ENCODE measurements at places on chromosomes 13 and 19.
A peak's percentile ranks its signal among the peaks of the same experiment; 100 is the strongest.

DNA sequence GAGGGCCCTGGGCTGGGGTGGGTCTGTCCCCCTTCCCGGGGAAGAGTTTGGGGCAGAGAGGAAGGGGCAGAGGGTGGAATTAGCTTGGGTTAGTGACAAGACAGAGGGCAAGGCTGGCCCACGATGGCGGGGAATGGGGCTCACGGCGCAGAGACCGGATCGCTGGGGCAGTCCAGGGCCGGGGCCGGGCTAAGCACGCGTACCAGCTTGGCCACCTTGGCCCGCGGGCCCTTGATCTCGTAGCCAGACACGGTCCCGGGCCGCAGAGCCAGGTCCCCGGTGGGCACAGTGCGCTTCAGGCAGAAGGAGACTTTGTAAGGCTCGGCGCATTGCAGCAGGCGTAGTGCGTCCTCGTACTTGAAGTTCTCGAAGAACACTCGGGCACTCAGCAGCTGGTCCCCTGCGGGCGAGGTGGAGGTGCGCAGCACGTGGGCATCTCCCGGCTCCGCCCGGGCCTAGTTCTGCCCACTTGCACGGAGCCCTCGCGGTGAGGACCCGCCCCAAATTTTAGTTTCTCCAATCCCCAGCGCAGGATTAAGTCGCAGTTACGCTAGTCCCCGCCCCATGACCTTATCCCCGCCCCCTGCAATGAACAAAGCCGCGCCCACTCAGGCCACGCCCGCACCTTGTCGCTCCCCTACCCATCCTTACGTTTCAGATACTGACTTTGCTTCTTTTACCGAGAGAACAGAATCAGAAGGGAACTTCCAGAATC lies 8.6 kb upstream of the HIPK4 start:
- no peak for DNase-seq

- DNase-seq, result no peak
Measured at GRCh38 chr19:45674946-45675345, 6.9 kb downstream of the GIPR start.

- DNase-seq, result no peak
Measured at GRCh38 chr13:96650301-96650886, 343.9 kb downstream of the OXGR1 start.

- peak; percentile 76 for DNase-seq
Measured at GRCh38 chr13:26698392-26699196, 62.0 kb downstream of the GPR12 start.

DNA sequence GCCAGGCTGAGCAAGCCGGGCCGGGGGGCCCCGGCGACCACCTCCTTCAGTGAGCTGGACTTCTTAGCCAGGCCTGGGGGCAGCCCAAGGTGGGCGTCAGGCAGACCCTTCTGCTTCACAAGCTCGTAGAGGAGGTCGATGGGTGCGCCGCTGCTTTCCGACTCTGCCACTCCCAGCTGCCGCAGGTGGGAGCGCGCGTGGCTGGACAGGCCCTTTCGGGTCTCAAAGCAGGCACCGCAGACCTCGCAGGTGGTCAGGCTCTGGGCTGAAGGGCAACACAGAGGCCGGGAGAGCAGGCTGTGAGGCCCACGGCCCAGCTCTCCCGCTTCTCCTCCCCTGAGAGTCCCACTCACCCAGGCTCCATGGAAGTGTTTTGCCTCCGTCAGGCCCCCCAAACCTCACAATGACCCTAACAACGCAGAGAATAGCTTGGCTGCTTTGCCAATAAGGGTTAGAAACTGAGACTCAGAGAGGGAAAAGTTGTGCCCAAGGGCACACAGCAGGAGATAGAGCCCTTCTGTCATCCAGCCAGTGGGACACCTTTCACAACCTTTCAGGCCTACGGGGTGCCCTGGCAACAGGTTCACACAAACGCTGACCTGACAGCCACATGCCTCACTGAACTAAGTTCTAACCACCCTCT lies 11.2 kb upstream of the AKAP8L start:
- no peak for DNase-seq

DNA sequence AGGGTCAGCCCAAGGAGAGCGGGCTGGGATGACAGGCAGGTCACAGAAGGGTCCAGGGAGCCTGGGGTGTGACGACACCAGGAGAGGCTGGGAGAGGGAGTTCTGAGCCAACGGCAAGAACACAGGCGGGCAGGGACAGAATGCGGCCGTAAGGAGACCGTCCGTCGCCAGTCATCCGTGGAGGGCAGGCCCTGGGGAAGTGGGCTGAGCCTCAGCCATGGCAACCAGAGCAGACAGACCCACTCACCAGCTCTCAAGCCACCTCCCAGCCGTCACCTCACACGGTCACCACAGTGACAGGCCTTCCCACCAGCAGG lies 3.7 kb upstream of the TMEM86B start:
- no peak for DNase-seq

DNA sequence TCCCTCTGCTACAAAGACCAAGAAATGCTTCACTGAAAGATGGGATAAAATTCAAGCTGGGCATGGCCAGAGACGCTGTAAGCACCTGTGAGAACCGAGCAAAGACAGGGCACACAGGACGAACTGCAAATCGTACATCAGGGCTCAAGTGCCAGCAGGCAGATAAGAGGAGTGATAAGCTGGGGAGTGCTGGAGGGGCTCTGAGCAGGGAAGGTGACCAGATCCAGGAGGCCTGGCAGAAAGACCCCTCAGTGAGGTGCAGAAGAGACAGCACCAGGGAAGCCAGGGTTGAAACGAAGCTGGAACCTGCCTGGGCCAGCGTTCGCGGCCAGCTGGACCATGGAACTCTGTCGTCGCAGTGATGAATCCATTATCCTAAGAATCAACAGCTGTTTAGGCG lies 10.2 kb downstream of the RAB20 start:
- no peak for DNase-seq

GRCh38 chr13:30759748-30760147 lies 24.4 kb downstream of the ALOX5AP start:
- no peak for DNase-seq

DNA sequence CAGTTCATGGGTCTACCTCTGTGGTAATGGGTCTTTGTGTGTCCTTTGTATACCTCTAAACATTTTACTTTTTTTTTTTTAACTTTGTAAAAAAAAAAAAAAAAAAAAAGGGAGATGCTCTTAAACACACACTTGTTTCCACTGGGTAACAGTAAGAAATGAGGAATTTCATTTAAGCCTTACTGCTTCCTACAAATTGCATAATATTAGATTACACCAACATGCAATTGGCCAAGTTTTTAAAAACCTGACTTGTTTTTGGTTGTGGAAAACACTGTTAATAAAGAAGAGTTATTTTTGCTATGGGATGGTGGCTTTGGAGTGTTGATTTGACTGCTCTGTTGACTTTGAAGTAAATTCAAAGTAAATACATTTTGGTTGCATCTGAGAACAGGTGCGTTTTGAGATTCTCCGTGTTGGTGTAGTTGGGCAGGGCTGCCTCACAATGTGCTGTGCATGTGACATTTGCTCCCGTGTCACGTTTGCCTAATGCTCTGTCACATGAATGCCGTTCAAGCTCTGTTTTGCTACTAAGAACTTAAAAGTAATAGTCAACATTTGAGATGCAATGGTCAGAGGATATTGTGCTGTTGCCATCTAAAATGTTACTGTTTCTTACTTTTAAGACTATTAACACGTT lies 202.4 kb downstream of the LMO7 start:
- DNase-seq, result no peak

- no peak for DNase-seq
Measured at GRCh38 chr13:77810430-77810829, 108.2 kb downstream of the EDNRB start.

- no peak for DNase-seq
Measured at GRCh38 chr13:113553511-113554332, 30.8 kb upstream of the TFDP1 start.

DNA sequence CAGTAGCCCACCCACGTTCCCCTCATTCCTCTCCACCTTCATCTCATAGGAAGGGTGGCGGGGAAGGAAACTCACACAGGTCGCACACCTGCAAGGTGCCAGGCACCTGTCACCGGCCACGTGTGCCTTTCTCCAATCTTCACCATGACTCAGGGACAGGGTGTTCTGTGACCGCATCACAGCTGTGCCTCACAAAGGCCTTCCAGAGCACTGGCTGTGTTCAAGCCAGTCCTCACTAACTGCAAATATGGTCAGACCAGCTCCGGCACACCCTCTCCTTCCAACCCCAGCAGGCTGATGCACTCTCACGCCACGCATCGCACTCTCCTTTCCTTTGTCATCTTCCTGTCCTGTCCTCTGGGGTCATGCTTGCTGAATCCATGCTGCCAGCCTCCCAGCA lies 415.9 kb downstream of the IRS2 start:
- DNase-seq, result no peak

DNA sequence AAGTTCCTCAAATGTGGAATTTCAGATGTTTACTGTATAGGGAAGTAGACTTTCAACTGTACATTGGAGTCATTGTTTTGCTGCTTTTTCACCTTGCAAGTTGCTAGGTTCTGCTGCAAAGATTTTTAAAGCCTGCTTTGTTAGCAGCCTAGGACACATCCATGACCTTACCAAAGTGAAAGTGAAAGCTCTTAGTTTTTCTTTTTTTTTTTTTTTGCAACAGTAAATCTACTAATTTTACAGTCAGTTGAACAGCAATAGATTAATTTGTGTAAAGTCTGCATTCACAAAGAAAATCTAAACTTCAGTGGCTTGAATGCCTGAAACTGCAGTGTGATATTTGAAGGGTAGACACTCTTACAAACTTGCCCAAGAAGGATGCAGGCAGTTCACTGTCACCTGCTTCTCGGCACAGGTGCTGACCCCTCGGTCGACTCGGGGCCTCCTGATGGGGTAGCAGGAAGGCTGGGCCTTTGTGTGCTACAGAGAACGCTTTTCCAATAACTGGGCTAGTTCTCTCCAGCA lies 5.0 kb upstream of the MTIF3 start:
- DNase-seq, result no peak

- no peak for DNase-seq
Measured at GRCh38 chr13:52845766-52846566, 2.5 kb downstream of the PCDH8 start.

Data from right renal pelvis (tissue), 4 donors.